ENCODE measurements at places on chromosomes 7 and 10.
A peak's percentile ranks its signal among the peaks of the same experiment; 100 is the strongest.

GRCh38 chr7:36265680-36266079 lies 112.6 kb downstream of the EEPD1 start:
- no peak for DNase-seq

DNA sequence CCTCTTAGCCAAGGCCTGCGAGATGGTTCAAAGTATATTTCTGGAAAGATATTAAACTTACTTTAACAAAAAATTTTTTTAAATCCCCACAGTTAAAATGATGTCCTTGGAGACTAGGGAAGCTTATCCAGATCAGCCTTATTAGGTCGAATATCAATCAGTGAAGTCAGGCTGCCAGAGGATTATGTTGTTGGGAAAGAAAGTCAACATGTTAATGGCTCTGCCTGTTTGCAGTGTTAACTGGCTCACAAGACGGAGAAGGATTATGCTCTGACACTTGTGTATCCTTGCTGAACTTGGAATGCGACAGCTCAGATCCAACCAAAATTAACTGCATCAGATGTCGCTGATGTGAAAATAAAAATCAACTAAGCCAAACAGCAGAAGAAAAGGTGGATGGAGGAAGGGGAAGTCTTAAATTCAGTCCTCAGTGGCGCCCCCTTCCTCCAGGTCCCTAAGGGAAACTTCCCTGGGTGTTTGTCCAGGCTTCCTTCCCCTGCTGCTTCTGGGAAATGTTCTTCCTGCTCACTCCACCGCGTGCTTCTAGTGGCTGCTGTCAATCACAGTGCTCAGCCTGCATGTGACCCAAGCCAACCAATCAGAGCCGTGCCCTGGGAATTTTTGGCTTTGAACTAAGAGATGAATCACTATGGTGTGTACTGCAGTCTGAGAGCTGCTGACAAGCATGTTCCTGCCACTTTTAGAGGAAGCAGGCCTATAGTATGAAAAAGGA lies 690.4 kb upstream of the NRP1 start:
- DNase-seq: peak; percentile 18

DNA sequence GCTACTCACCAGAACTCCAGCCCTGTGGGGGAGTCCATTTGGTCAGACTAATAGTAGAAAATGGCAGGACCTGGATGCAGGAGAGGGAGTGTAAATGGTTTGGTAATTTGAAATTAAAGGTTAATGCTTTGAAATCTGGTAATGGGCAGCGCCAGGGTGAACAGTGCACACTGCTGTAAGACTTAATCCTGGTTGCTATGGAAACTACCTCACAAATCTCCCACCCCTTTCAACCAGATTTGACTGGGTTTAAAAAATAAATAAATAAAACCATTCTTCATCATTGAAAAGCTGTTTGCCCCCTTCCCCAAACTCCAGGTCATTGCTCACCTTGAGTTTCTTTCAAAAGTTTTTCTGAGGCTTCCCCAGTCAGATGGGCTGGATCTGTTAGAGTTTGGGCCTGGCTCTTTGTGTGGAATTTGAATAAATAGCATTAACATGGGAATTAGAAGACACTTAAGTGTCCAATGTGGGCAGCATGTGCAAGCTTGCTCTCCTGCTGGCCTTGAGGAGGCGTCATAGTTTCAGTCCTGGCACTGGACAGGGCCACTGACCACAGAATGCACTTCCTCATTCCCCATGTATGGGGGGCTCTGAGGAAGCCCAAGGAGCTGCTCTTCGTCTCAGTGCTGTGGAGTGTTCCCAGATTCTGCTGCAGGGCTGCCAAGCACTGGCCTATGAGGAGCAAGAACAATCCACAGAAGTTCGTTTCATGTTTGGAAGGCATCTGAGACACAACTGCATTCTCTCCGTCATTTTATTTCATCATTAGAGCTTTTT lies 90.7 kb downstream of the LRRC4 start:
- no peak for DNase-seq

DNA sequence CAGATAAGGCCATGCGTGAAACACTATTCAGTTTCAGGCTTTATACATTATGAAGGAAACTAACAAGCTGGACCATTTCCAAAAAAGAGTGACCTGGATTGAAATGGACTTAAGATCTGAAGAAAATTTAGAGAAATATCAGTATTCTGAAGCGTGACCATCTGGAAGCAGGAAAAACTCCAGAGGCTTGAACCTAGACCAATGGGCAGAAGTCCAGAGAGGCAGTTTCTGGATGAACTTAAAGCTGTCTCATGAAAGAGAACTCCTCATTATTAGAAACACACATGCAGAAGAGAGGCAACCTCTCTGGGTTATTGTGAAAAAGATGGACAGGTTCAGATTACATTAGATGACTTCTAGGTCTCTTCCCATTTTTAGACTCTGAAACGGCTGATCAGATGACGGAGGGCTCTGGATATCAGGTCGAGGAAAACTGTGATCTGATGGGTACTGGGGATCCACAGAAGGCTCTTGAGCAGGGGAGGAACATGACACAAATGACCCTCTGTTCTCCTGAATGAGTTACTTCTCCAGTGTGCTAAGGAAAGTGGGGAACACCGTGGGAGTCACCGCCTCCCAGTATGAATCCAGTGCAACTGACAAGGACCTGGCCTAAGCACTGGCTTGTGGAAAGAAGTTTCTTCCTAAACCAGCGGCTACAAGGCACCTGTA lies 116.5 kb downstream of the SPDYE5 start:
- no peak for DNase-seq

GRCh38 chr7:151795168-151795811 lies 81.6 kb downstream of the PRKAG2 start:
- no peak for DNase-seq

DNA sequence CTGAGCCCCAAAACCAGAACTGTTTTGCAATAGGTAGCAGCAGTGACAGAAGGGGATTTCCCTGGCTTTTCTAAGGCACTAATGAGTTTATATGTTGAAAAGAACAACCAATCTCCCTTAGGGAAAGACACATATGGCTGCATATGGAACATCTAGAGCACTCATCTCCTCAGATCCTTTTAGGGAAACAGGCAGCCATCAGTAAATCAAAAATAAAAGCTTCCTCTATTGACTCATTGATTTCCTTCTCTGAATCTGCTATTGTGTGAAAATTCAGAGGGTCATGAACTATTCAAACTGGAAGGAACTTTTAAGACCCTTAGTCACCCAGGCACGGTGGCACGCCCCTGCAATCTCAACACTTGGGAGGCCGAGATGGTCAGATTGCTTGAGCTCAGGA lies 110.9 kb upstream of the NANOS1 start:
- no peak for DNase-seq

DNA sequence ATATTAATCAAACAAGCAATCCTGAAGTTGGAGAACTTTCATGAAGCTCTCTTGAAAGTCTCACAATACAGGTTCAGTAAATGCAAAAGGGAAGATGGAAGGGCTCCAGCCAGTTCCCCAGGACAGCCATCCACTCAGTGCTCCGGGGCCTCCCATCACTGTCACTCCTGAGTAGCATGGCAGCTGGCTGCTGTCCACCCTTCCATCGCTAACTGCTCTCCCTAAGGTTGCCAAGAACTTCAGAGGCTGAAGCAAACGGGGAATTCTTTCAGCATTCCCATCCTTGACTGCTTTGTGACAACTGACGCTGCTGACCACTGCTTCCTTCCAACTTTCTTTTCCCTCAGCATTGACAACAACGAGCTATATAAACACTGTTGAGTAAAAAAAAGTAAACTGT lies 69.1 kb downstream of the VPS41 start:
- no peak for DNase-seq

All from LHCN-M2 (cell line).